ENCODE measurements at places on chromosomes 5 and 9.

DNA sequence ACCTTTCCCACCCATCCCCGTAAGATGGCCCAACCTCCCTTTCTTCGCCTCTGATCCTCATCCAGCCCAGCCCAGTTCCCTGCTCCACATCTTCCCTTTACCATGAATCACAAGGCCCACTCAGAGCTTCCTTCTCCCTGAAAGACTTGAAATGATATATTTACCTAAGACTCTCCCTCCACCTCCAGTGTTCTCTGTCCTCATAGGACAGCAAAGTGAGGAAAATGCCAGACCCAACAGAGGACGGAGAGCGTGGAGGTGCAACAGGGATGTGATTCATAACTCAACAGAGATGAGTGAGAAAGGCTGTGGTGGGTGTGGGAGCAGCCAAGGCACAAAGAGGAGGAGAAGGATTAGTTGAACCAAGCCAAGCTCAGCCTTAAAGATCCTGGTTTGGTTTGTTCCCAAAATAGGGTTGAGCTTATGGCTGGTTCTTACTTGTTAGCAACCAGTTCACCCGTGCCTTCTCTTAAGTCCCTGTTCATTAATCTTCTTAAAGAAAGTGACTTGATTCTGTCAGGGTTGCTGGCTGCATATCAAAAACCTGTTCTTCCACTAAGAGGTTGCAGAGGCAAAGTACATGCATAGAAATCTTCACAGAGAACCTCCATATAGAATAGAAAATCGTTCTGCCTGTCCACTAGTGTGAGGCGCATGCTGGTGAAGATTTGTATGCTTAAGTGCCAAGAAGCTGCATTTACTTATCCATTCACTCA is 183.2 kb downstream of the ACTL7B start:
- DNase-seq, result no peak

GRCh38 chr5:56327809-56328208 is 94.7 kb upstream of the ANKRD55 start:
- DNase-seq, result no peak

- DNase-seq, result no peak
Observed at GRCh38 chr5:156274453-156274852, 52.5 kb upstream of the SGCD start.

DNA sequence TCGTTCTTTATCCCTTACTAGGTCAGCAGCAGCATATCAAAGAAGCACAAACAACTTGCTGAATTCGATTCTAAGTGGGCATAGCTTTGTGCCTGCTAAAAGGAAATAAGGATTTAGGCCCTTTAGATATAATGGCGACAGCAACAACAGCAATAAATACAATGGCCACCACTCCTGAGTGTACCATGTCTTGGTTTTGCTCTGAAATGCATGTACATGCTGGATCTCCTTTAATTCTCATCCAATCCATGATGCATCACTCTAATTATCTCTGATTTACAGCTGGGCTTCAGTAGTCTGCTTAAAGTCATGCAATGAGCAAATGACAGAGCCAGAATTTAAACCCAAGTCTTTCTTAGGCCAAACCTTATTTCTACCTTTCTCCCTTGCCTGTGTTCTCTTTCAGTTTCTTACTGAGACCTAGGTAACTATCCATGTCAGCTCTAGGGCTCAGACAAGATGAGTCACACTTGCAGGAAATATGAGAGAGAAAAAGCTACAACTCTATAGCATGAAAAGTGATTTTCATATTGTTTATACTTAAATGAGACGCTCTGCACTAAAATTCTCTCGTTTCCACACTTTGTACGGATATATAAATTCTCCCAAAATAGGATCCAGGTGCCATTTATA is 111.8 kb downstream of the HMHB1 start:
- no peak for DNase-seq

DNA sequence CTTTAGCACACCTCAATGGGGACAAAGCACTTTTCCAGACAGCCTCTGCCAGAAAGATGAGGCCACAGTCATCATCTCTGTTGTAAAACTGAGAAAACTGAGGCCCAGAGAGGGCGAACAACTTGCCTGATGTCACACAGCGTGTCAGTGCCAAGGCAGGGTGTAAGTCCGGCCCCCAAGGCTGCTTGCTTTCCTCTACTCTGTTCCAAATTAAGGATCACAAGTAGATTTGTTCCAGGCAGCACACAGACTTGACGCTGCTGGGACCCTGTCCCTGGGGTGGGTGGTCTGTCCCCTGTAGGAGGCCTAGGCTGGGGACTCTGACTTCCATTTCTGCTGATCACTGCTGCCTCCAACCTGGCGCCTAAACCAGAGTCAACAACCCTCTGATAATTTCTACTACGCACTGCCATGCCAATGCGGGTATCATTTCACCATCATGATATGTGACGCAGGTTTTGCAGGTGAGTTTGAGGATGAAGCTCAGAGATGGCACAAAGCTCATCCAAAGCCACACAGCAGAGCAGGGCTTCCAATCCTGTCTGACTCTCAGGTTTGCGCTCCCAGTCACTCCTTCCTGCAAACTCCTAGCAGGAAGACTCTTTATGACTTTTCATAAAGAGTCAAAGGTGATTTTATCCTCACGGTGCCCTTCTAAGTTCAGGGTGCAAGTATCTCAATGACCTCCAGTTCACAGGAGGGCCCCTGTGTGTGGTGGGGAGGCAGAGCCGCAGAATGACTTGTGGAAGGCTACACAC is 13.5 kb upstream of the RALGDS start:
- DNase-seq, result no peak
